ENCODE measurements at places on chromosomes 2 and 18.

DNA sequence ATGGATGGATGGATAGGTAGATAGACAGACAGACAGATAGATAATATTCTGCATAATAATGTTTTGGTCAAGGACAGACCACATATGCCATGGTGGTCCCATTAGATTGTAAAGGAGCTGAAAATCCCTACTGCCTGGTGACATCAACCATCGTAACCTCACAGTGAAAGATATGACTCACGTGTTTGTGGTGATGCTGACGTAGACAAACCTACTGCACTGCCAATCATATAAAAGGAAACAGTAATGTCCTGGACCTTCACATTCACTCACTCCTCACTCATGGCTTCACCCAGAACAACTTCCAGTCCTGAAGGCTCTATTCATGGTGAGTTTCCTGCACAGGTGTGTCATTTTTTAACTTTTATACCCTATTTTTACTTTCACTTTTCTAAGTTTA is 202.9 kb upstream of the TPO start:
- no peak for DNase-seq

DNA sequence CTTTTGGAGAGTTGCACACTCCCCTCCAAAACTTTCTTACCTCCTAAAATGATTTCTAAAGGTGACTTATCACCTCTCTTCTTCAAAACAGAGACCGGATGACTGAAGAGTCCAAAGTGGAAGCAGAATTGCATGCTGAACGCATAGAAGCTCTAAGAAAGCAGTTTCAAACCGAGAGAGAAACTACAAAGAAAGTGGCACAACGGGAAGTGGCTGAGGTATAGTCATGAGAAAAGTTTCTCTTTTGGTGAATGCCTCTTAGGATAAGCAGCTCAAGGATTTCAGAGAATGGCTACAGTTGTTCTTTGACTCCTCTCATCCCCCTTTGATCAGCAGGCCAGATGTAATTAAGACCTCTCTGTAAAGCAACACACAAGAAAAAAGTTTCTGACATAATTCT is 73.6 kb downstream of the GTF3C3 start:
- DNase-seq = no peak

GRCh38 chr18:76142611-76143010 is 352.4 kb downstream of the ZNF516 start:
- no peak for DNase-seq

DNA sequence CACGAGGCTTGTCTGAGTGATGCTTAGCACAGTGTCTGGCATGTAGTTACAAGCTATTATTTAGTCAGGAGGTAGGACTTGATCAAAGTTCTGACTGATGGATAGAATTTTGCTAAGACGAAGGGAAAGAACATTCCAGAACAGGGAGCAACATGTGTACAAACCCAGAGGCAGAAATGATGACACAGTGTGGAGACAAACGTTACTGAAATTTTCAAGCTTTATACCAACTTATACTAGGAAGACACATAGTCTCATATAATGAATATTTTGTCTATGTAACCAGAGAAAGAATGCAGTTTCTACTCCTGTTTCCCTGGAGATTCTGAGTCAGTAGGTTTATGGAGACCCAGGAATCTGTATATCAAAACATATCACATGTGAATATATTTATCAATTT is 123.4 kb downstream of the FAM124B start:
- DNase-seq = no peak

GRCh38 chr2:45654250-45654649 is 2.8 kb downstream of the PRKCE start:
- no peak for DNase-seq

Data from neuronal stem cell (in vitro differentiated cells).